Activated CD8-positive, alpha-beta memory T cell treated with anti-CD3 and anti-CD28 coated beads for 1 hour (primary cell): ENCODE measurements at places on chromosomes 2 and 18.

DNA sequence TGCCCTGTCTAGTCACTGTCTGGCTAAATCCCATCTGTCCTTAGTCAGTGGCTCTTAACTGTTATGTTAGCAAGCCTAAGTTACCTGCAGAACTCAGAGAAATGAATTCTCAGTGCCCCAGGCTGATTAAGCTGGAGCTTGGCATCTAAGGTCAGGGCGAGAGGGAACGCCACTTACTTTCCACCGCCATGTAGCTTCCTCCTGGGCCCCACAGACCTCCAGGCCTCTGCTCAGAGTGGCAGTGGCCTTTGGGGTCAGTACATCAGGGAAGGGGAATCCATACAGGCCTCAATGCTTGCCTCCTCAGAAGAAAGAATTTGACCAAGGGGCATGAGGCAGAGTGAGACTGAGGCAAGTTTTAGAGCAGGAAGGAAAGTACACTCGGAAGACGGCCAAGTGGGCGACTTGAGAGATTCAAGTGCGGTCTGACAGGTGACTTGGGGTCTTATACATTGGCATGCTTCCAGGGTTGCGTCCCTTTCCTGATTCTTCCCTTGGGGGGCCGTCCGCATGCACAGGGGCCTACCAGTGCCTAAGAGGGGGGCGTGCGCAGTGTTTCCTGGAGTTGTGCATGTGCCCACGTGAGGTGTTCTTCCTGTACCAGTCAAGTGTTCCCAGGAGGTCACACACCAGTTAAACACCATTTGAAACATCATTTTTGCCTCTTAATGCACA lies 64.1 kb downstream of the EMILIN2 start:
- DNase-seq = no peak

GRCh38 chr2:161111531-161111930 lies 48.7 kb upstream of the TANK start:
- no peak for DNase-seq

- DNase-seq = no peak
These were observed 499.0 kb downstream of the TXNL1 start for GRCh38 chr18:56139372-56139771.

DNA sequence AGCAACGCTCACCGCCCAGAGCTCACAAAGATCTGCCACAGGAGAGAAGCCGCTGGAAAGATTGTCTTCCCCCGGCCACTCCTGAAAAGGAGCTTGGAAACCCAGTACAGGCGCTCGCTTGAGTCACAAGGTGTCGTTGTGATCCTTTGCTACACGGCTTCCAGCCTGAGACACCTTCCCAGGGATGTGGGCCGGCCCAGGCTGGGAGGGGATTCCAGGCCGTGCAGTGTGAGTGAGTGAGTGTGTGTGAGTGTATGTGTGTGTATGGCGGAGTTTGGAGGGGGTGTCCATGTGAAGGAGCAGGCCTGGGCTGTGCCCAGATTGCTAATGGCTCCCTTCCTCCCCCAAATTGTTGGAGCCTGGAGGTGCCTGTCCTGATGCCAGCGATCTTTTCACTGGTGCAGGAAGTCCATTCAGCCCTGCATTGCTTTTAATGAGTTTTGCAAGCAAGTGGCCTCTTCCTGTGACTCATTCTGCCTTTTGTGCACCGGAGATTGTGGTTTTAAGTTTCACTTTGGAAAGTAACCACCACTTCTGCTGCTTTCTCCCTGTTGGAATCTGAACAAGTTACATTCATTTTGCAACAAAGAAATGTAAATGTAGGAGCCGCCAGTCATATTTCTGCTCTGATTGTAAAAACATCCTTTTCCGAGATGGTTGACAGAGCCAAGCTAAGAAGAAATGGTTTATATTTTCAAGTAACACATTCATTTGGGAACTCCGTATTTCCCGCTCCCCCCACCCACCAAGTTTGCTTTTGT lies 83.7 kb downstream of the LPIN1 start:
- no peak for DNase-seq

DNA sequence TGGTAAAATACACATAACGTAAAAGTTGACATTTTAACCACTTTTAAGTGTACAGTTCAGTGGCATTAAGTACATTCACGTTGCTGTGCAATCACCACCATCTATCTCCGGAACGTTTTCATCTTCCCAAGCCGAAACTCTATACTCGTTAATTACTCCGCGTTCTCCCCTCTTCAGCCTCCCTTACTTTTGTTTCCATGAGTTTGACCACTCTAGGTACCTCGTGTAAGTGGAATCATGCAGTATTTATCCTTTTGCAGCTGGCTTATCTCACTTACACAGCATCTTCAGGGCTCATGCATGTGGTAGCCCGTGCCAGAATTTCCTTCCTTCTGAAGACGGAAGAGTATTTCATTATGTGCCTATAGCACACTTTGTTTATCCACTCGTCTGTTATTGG lies 225.2 kb downstream of the SLC4A3 start:
- DNase-seq = no peak

- DNase-seq = no peak
These were observed 138.1 kb downstream of the SCG2 start for GRCh38 chr2:223464071-223464470.

DNA sequence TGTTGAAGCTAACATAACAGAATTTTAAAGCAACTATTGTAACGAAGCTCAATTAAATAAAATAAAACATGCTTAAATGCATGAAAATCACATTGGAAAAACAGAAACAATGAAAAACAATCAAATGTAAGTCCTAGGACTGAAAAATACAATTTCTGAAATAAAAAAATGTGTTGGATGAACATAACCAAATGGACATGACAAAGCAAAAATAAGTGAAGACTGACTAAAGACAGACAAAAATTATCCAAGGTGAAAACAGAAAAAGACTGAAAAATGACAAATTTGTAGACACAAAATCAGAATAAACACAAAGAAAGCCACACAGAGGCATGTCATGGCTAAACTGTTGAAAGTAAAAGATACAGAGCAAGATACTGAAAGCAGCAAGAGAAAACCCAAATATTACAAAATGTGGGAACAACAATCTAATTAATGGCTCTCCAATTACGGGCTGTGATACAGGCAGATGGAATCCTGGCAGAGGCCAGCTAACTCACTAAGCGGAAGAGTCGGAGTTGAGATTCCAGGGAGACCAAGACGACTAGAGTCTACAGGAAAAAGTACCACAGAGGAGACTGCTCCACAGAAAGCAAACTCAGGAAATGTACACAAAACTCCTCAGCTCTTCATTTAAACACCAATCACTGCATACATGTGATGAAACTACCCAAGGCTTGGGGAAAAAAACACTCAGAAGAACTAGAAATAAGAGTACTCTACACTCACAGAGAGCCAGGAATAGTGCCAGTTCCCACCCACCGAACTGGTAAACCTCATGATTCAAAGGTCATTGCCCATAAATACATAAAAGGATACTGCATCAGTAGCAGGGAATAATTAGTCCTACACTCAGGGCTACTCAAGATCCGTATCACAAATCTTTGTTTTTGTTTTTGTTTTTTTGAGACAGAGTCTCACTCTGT lies 83.6 kb downstream of the ATAD2B start:
- no peak for DNase-seq

GRCh38 chr2:215680605-215681598 lies 245.0 kb upstream of the FN1 start:
- DNase-seq = no peak
